NCI-H1417 (cell line): ENCODE measurements at places on chromosomes 7 and 10.
A peak's percentile ranks its signal among the peaks of the same experiment; 100 is the strongest.

GRCh38 chr7:39691821-39692220 is 68.4 kb downstream of the RALA start:
- no peak for DNase-seq

DNA sequence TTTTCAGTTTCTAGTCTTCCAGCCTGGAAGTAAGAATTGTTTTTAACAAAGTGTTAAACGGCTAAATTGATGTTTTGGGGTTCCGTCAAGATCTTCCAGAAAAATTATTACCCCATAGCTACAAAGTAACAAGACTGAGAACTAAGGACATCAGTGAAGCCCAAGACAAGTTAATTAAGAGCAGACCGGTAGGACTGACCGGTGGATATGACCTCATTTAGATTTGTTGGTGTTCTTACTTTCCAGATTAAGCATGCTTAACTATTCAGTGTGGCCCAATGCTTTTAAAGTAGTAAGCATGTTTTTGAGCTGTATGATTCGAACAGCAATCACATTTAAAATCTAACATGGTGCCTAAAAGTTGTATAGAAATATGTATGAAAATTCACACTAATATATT is 73.1 kb upstream of the RPA3 start:
- DNase-seq: no peak

GRCh38 chr10:122338609-122339441 is 35.7 kb upstream of the PLEKHA1 start:
- no peak for DNase-seq

- no peak for DNase-seq
Observed at GRCh38 chr7:150421831-150422230, 28.6 kb upstream of the GIMAP8 start.

GRCh38 chr10:62733654-62734293 is 70.7 kb upstream of the ADO start:
- no peak for DNase-seq

GRCh38 chr10:119176166-119176565 is 2.4 kb downstream of the PRDX3 start:
- DNase-seq: no peak

GRCh38 chr7:70710011-70710480 is 421.9 kb upstream of the GALNT17 start:
- peak; percentile 79 for DNase-seq

GRCh38 chr7:147245274-147245673 is 1128.7 kb downstream of the CNTNAP2 start:
- DNase-seq: peak; percentile 21

- no peak for DNase-seq
Observed at GRCh38 chr10:122427280-122427679, 27.2 kb upstream of the ARMS2 start.
